ENCODE measurements at places on chromosomes 2 and 18.

DNA sequence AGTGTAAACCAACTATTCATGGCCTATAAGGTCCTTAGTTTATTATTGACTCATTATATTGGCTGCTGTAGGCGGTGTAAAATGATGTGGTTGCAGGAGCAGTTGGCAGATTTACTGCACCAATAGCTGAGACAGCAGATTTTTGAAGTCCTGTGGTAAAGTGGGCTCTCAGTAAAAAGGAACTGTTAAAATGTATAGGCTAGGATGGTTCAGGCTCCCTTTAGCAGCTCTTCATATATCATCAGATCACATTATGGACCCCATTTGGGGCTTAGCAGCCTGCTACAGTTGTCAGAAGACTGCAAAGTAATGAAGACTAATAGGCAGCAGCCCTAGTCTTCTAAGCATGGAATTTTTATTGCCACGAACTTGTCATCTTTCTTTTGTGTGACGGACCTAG is 27.8 kb downstream of the MTX2 start:
- DNase-seq = no peak

- DNase-seq = no peak
Observed at GRCh38 chr2:112683550-112684414, 37.0 kb upstream of the NT5DC4 start.

DNA sequence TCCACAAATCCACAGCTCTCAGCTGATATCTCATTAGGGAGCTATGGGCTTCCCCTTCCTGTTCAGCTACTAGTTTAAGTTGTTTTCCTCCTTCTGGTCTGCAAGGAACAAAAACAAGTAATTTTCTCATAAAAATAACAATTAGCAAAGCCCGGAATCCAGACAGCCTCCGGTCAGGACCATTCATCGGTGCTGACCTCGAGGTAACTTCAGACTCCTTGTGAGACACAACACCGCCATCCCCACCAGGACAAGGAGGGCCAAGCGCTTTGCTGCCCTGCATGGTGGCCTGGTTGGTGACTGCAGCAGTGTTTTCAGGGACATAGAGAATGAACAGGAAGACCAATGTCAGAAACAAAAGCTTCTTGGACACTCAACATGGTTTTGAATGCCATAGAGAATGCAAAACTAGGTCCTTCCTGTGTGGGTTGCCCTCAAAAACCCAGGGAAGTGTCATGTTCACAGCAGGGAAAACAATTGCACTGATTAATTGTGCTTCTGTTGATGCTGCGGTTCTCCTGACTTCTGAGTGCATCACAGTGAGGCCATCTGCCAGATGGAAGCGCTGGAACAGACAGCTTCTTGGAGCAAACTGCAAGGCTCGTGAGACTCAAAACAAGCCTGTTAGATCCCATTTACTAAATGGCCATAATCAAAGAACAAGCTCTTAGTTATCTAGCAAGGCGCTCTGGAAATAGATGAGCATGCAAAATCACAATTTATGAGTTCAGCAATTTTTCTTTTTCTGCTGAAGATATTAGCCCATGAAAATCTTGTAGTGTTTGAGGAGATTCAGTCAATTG is 77.1 kb downstream of the HS1BP3 start:
- no peak for DNase-seq

DNA sequence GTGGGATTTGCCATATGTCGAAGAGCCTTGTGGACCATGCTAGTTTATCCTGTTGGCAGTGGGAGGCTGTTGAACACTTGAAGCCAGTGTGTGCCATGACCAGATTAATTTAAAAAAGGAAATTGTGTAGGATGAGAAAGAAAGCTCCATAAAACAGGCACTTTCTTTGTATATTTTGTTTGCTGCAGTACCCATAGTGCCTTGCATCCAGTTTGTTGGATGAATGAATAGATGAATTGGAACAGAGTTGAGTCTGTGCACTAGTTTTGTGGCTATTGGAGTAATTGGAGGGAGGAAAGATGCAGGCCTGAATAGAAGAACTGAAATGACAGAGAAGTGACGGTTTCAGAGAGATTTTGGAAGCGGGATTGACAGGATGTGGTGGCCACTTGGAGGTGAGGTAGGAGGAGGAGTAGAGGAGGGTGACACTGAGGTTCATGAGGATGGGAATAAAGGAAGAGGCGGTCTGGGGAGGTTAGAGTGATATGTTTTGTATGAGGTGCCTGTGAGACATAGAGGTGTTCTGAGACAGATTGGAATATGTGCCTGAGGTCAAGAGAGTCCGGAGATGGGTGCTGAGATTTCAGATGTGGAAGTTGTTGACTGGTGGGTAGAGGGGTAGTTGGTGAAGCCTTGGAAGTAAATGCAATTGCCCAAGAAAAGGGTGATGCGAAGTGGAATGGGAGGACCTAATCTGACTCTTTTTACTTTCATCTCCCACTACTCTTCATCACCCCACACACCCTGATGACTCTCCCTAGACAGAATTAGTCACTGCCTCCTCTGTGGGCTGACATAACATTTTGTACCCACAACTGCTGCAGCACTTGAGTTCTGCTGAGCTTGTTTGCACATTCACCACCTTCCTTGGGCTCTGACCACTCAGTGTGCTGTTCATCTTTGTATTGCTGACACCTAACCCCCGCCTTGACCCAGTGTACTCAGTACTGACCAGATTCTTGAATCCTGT is 5.1 kb downstream of the DGUOK start:
- peak; percentile 87 for DNase-seq

GRCh38 chr2:40700231-40700954 is 248.5 kb upstream of the SLC8A1 start:
- no peak for DNase-seq

DNA sequence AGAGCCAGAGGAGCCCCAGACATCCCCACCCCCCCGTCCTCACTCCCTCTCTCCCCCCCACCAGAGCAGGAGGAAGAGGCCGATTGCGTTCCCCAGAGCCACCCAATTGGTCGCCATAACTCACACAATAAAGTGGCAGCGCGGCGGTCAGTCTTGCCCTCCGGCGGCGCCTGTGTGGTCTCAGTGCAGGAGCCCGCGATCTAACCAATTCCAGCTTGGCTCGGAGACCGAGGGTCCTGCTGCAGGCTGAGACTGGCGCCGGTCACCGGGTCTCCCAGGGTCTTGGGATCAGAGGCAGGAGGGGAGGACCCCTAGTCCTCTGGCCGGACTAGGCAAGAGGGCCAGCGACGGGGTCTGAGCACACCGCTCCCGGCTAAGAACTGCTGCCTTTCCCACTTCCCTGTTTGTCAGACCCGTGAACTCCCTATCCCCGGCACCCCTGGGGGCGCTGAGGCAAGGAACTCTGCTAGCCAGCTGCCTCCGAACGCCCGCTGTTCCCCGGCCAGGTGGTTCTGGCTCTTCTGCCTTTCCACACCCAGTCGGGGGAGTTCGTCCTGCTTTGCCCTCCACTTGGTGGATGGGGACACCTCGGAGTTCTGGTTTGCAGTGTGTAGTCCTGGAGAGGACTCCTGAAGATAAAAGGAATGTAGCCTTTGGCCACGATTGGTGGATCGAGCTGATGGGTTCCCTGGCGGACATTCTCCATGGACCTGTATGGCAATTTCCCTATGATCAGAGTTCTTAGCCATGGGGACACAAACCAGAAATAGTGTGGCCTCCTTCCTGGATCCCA is 1.0 kb upstream of the HOXD12 start:
- no peak for DNase-seq

- DNase-seq = no peak
Observed at GRCh38 chr2:233638836-233639235, 2.6 kb downstream of the UGT1A10 start.

DNA sequence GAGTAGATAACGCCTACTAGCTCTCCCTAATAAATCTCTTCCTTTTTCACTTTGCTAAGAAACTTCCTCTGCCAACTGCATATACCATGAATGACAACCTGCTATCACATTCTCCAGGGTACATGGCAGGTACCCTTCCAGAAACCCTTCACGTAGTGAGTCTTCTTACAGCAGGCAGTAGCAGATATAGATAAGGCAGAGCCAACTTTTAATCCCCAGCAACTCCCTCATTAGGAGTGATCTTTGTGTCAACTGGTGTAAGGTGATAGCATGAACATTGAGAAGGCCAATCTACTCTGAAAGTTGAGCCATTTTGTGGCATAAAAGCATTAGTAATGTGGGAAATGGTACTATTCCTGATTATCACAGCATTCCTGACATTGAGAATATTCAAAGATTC is 5.7 kb upstream of the STK17B start:
- no peak for DNase-seq

- no peak for DNase-seq
Observed at GRCh38 chr2:19373352-19373751, 14.9 kb upstream of the OSR1 start.

DNA sequence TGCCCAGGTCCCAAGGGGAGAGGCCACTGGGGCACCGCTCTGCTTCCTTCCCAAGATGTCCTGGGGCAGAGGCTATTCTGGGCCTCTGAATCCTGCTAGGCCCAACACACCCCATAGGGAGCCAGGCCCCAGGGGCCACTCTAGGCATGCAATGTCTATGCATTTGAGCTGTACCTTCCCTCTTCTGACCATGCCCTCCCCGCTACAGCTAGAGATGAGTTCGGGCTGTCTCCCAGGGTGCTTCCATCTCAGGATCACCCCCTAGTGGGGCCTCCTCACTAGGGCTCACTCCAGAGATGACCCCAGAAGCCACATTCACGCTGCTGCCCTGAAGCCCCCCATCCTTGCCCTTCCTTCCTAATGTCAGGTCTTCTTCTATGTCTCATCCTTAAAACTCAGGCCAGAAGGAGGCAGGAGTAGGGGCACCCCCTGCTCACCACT is 54.4 kb downstream of the TNS1 start:
- DNase-seq = no peak

GRCh38 chr2:604854-605524 is 72.2 kb downstream of the TMEM18 start:
- no peak for DNase-seq

GRCh38 chr18:51164342-51164741 is 33.1 kb downstream of the MEX3C start:
- DNase-seq = no peak

- no peak for DNase-seq
Observed at GRCh38 chr2:108629417-108629816, 89.9 kb upstream of the RANBP2 start.

- peak; percentile 37 for DNase-seq
Observed at GRCh38 chr2:27353762-27354596, 2.6 kb downstream of the GTF3C2 start.

DNA sequence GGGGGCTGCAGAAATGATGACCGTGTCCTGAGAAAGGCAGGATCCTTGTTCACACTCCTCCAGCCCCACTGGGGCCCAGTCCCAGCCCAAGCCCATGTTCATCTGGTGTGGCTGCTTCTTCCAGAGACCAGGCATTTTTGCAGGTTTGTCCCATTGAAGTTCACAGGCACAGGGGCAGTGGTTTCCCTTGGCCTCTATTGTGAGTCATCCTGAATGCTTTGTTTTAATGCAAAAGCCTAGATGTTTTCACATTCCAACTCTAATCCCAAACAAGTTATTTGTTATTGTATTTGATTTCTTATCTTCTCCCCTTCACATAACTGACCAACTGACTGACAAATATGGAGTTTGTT is 426.4 kb upstream of the ID2 start:
- no peak for DNase-seq

DNA sequence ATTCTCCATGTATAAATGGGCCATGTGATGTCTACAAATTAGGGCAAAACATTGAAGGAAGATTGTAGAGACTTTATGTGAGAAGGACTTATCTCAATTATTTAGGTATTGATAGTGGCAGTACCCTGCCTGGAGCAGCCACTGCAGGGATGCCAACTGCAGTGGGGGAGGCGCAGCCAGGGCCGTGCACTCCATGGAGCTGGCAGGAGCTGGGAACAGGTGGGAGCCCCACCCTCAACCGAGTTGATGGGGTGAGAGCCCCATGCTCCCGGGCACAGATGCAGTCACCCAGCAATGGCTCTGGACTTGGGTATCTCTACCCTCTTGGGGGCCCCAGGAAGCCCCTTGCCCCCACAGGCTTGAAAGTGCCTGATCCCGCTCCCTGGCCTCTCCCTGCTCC is 564.3 kb downstream of the SLC4A3 start:
- DNase-seq = no peak

DNA sequence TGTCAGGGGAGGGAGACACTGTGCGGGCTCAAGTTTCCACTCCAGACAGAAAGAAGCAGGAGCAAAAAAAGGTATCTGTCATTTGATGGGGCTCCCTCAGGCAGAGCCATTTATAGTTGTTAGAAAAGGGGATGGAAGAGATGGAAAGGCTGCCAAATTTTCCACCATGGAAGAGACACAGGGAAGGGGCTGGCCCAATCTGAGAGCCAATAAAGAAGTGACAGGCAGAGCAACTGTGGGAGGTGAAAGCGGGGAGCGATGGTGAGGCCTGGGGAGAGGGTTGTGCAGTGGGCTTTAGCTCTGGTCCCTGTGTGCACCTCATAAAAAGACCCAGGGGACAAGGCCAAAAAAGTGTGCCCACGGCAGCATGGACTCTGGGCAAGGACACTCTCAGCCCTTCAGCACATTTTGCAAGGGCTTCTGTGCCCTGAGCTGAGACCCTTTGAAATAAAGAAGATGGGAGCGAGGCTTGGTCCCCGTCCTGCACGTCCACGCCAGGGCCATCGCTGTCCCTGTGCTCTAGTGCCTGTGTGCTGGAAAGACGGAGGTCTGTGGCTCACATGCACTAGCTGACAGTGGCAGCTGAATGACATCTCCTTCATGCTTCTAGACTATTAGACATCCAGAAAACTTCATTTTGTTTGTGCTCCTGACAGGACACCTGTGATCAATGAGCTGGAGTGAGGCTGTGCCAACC is 456.7 kb upstream of the HS6ST1 start:
- no peak for DNase-seq

GRCh38 chr2:104476075-104476474 is 377.8 kb upstream of the POU3F3 start:
- DNase-seq = no peak

DNA sequence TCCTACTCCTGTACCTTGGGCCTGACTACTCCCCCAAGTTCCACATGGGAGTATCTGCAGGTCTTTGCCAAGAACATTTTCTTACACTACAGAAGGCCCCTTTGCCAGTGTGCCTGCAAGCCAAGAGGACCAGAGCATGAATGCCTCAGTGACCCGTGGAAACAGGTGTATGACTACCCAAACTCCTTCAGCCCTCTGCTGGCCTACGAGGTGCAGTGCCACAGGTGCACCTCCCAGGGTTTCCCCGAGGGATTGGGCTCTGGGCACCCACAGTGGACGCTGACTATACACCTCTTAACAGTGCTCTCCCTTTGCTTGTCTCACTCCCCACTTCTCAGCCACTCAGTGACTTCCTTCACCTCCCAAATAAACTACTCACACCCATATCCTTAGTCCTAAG is 91.4 kb downstream of the COL6A3 start:
- peak; percentile 62 for DNase-seq

DNA sequence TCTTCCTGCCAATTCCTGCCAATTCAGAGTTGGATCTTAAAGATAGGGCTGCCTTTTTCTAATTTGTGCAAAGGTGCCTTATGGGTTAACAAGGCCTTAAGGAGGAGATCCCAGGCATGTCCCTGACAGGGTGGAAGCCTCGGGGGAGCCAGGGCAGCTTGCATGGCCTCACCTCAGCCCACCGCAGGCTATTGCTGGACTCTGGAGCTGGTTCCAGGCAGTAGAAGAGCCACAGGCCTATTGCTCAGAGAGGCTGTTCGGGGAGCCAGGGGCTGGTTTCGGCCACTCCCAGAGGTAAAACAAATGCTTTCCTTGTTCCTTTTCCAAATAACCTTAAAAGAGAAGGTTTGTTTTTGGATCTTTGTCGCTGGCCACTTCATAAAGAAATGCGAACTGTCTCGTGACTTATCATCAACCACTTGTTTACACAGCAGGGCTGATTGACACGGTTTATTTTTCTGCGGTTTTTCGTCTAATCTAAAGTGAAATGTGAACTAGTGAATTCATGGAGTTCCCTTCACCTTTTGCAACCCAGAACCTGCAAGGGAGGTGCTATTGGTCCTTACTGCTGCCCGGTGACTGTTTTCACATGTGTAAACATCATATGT is 108.6 kb downstream of the APOB start:
- DNase-seq = no peak
